ENCODE measurements at places on chromosomes 3 and 15.

GRCh38 chr15:40100123-40100946 lies 8.3 kb downstream of the BMF start:
- DNase-seq, result no peak

- DNase-seq, result no peak
These were observed 71.4 kb downstream of the LRRC49 start for GRCh38 chr15:70964058-70964457.

GRCh38 chr15:62187910-62188309 lies 22.8 kb upstream of the C2CD4B start:
- no peak for DNase-seq

DNA sequence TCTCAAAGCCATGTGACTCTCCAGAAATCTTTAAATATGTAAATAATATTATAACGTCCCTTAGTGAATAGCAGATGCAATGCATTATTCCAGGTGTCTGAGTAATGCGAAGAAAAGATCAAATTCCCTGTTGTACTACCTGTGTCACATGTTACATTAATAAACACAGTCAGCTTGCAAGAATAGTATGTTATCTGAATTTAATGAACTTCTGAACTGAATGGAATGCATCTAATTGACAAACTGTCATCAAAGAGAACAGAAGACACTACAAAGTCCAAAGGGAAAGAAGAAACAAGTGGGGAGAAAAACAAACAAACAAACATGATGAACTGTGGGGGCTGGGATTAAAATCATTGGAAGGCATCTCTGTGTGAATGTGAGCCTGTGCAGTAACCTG lies 508.8 kb downstream of the LPP start:
- DNase-seq, result no peak

GRCh38 chr3:16326724-16327349 lies 61.8 kb downstream of the OXNAD1 start:
- no peak for DNase-seq

DNA sequence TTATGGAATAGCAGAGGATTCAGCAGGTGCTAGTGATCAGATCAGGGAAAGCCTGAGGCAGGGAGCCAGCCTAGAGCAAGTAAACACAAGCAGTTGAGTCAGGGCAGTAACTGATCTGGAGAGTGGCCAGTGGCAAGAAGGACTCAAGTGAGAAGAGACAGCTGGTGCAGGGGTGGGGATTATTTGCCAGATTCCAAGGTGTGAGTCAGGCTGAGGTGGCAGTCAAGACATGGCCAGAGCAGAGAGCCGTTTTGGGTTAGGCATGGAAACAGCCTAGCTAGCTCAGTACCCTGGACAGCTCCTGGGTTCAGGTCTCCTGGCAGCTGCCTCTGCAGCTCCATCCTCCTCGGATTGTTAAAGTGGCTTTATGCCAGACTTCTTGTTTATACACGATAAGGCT lies 281.9 kb upstream of the ONECUT1 start:
- DNase-seq, result peak; percentile 40

- no peak for DNase-seq
These were observed 9.7 kb upstream of the DCLK3 start for GRCh38 chr3:36774052-36774451.

DNA sequence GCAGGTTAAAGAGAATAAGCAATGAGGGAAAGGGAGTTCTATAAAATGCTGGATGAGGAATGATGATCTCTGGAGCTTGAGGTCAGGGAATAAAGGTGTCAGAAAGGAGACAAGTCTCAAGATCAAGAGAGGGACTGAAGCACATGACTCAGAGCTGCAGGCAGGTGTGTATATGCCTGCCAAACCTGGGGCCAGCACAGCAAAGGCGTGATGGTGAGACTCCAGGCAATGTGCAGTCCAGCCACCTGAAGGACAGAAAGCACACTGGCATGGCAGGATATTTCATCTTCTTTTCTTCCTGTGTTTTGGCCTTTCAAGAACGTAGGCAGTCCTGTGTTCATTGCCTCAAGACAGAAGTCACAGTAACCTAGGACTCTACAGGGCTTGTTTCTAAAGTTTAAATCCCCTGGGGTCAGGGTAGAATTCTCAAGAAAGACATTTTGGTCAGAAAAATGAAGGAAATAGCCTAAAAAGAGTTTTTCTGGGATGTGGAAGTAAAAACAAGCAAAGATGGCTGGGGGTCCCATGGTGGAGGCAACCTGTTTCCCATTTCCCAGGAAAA lies 55.5 kb upstream of the TOPAZ1 start:
- no peak for DNase-seq

- no peak for DNase-seq
These were observed 256.0 kb downstream of the ULK4 start for GRCh38 chr3:41705893-41706292.

- no peak for DNase-seq
These were observed 135.0 kb downstream of the NFKBIZ start for GRCh38 chr3:101984356-101984755.

DNA sequence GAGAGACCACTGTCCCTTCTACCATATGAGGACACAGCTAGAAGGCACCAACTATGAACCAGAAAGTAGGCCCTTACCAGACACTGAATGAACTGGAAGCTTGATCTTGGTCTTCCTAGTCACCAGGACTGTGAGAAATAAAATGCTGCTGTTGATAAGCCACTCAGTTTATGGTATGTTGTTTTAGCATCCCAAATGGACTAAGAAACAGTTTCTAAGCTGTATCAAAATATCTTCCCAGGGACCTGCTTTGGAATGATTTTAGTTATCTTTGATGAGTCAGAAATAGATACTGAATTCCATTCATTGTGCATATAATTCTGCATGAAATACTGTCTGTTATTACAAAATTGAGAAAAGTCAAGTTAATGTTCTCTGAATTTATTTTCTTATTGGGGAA lies 18.6 kb downstream of the WDR76 start:
- no peak for DNase-seq

Measured in A172 (cell line).